A549 treated with ZK216348 at 1 μM for 4 hours (cell line): ENCODE measurements at places on chromosomes 6 and 20. TPM values are rescaled to one million over a fixed set of nuclear protein-coding genes. Genes with fewer than 3 reads are reported as not detected.

OXT gene
- total RNA-seq = not detected in 5 replicates

CDSN gene
- total RNA-seq = 0.11 TPM in 1 of 5 replicates, not detected in the others

CLPSL1 gene
- total RNA-seq = not detected in 5 replicates

MCCD1 gene
- total RNA-seq = not detected in 5 replicates
